Chondrocyte (in vitro differentiated cells): ENCODE measurements at places on chromosomes 5 and 9. TPM values are rescaled to one million over a fixed set of nuclear protein-coding genes. Genes with fewer than 3 reads are reported as not detected.

GRCh38 chr5:34656700-34657273, 659 bp downstream of the RAI14 start:
- H3K36me3 ChIP-seq = peaks cover 3% of the 10 kb centered on the region
- peak overlapping the region; percentile 94 for H3K4me3 ChIP-seq
- DNase-seq = peak; percentile 90
- peaks cover 76% of the 10 kb centered on the region for H3K4me1 ChIP-seq
- no peaks in the 10 kb centered on the region for H3K27me3 ChIP-seq

GRCh38 chr5:66307647-66308241, 163.6 kb downstream of the SREK1 start:
- H3K4me3 ChIP-seq = no peak overlapping the region
- H3K27ac ChIP-seq = no peak overlapping the region
- H3K4me1 ChIP-seq = peaks cover 6% of the 10 kb centered on the region
- peaks cover 1% of the 10 kb centered on the region for H3K36me3 ChIP-seq
- peaks cover 19% of the 10 kb centered on the region for H3K27me3 ChIP-seq

DNA sequence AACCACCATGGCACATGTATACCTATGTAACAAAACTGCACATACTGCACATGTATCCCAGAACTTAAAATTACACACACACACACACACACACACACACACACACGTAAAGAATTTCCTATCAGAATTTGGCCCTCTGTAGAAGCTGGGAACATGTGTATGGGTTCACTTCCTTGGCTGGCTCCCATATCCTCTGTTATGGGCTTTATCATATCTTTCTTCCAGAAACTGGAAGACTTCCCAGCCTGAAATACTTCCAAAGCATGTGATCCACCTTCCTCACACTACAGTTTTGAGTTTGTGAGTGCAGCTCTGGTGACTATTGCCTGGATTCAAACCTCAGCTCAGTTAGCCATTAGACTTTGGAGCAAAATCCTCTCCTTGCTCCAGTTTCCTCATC, 78.6 kb upstream of the GDNF start:
- H3K27ac ChIP-seq = no peak overlapping the region
- DNase-seq = no peak
- H3K36me3 ChIP-seq = peaks cover 2% of the 10 kb centered on the region
- H3K27me3 ChIP-seq = peaks cover 52% of the 10 kb centered on the region

DNA sequence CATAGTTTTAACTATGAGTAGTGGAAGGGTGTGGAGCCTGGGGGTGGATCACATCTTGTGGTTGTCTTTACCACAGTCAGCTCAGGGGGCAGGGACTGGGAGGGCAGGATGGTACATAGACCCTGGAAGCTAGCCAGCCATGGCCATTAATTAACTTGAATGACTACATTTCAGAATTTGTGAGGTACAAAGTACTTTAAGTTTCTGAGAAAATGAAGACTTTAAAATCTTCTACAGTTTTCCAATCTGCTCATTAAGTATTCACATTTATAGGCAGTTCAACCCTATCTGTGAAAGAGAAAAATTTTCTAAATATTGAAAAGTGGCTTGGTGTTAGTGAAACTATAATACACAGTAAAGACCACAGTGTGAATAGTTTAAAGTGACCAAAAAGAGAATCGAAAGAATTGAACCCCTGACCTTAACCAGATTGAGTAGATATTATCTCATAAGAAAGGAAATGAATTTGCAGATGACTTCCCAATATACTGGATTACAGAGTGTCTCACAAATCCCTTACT, 234.2 kb upstream of the MEF2C start:
- no peak overlapping the region for H3K27ac ChIP-seq
- DNase-seq = no peak
- H3K4me1 ChIP-seq = peaks cover 14% of the 10 kb centered on the region

GRCh38 chr5:136906545-136906944, 541.2 kb upstream of the TRPC7 start:
- no peaks in the 10 kb centered on the region for H3K36me3 ChIP-seq
- H3K27ac ChIP-seq = no peak overlapping the region
- H3K4me3 ChIP-seq = no peak overlapping the region
- H3K27me3 ChIP-seq = peaks cover 11% of the 10 kb centered on the region
- DNase-seq = no peak

GRCh38 chr9:136392538-136393449, 7.2 kb downstream of the SNAPC4 start:
- no peak overlapping the region for H3K27ac ChIP-seq
- no peak for DNase-seq
- H3K36me3 ChIP-seq = peaks cover 22% of the 10 kb centered on the region
- H3K27me3 ChIP-seq = no peaks in the 10 kb centered on the region

DNA sequence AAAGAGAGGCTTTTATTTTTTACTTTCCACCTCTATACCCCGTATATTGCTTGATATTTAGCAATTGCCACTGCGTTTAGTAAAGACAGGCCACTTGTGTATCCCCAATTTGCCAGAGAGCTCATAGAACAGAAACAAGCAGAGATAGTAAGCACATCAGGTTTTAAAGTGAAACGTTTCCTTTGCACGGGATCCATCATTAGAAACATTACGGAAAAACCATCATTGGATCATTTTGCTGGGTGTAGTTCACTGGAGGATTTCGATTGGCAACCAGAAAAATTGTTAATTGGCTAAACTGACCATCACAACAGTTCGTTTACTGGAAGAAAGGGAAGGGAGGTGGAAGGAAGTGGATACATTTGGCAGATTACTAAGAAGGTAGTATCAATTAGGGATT, 149.4 kb upstream of the STK32A start:
- H3K4me3 ChIP-seq = no peak overlapping the region
- no peak for DNase-seq
- no peaks in the 10 kb centered on the region for H3K4me1 ChIP-seq
- H3K36me3 ChIP-seq = no peaks in the 10 kb centered on the region
- H3K27me3 ChIP-seq = peaks cover 3% of the 10 kb centered on the region

DNA sequence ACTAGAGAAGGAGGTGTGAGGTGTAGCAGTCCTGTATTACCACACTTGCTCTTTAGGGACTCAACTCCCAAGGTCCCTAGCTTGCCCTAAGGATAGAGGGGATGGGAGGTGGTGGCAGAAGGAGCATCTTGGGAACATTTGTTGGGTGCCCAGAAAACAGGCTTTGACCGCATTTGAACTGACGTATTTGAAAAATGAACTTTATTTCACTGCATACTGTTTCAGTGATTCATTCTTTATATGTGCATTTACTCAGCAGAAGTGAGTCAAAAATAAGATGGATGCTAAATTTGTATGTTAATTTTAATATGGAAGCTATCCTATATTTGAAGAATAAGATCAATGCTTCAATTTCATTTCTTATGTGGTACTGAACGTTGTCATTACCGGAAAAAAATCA, 18.7 kb downstream of the DMRT3 start:
- H3K27me3 ChIP-seq = peaks cover 19% of the 10 kb centered on the region
- H3K4me3 ChIP-seq = no peak overlapping the region
- no peak overlapping the region for H3K27ac ChIP-seq
- no peaks in the 10 kb centered on the region for H3K4me1 ChIP-seq
- H3K36me3 ChIP-seq = no peaks in the 10 kb centered on the region
- no peak for DNase-seq

DNA sequence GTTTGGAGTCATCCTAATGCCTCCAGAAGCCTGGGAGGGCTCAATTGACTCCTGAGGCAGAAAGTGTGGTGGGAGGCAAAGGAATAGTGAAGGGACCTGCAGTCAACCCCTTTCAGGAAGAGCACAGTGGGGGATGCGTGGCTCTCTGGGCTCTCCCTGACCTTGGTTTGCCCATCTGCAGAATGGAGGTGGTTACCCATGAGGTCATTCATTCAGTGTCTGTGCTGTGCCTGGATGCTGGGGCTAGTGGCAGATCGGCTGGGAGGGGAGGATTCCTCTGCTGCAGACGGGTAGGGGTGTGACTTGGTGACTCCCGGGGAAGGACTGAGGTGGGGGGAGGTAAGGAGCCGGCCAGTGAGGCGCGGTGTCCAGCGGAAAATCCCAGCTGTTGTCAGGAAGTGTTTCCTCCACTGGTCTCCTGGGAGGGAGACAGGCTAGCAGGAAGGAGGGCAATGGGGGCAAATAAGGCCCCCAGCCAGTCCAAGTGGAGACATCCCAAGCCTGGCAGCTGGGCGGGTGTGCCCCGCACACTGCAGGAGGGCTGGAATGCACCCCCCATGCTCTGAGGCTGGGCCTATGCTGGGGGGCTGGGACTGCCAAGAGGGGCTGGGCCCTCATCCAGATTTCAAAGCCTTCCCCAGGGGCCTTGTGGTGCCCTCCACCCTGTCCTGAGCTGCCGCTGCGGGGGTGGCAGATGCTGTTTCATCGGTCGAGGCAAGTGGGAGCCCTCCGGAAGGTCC, 10.9 kb downstream of the CXXC5 start:
- DNase-seq = no peak
- peaks cover 93% of the 10 kb centered on the region for H3K4me1 ChIP-seq

DNA sequence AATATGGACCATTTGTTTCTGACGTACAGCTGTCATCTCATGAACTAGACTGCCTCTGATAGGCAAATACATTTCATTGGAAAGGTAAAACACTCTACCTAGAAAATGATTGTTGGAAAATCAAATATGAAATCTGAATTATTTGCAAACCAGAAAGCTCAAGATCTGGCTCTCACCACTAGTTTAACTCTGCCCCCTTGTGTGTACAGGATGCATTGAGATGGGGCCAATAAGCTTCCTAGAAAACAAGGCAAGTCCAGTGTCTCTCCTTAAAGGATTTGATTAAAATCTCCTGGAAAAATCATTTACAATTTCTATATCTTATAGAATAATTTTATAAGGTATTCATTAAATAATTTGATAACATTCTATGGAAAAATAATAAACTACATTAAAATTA, 311.9 kb upstream of the ANKH start:
- H3K27ac ChIP-seq = no peak overlapping the region
- H3K4me1 ChIP-seq = no peaks in the 10 kb centered on the region
- no peak for DNase-seq

GRCh38 chr9:114690308-114690707, 8.3 kb upstream of the TEX48 start:
- H3K4me1 ChIP-seq = peaks cover 25% of the 10 kb centered on the region
- H3K36me3 ChIP-seq = no peaks in the 10 kb centered on the region
- no peak overlapping the region for H3K4me3 ChIP-seq
- no peaks in the 10 kb centered on the region for H3K27me3 ChIP-seq
- DNase-seq = no peak

DNA sequence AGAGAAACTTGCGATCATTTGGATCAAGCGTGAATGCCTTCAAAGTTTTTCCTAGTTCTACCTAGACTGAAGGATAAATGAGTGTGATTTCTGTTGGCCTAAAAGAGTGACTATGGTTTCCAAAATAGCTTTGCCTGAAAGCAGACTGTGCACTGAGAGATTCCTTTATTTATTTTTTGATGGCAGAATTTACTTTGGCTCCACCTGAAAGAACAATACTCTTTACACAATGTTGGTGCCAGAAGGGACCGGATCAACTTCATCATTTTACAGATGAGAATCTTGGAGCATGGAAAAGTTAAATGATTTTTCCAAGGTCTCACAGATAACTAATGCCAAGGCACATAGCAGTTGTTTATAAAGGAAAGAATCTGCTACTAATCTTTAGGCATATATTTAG, 199.6 kb downstream of the KCTD16 start:
- no peak overlapping the region for H3K4me3 ChIP-seq
- H3K27me3 ChIP-seq = peaks cover 6% of the 10 kb centered on the region
- H3K27ac ChIP-seq = no peak overlapping the region
- H3K4me1 ChIP-seq = no peaks in the 10 kb centered on the region

- peak overlapping the region; percentile 97 for H3K4me3 ChIP-seq
- H3K27ac ChIP-seq = peak overlapping the region; percentile 99
- no peak for DNase-seq
- H3K36me3 ChIP-seq = peaks cover 24% of the 10 kb centered on the region
Measured at GRCh38 chr5:149549461-149550267, 1.6 kb downstream of the CSNK1A1 start.

GRCh38 chr5:72605632-72606031, 98.4 kb upstream of the ZNF366 start:
- H3K27ac ChIP-seq = no peak overlapping the region
- no peaks in the 10 kb centered on the region for H3K27me3 ChIP-seq
- no peak for DNase-seq
- H3K4me3 ChIP-seq = no peak overlapping the region
- peaks cover 8% of the 10 kb centered on the region for H3K4me1 ChIP-seq

GRCh38 chr5:89293810-89294209, 410.8 kb upstream of the MEF2C start:
- H3K4me3 ChIP-seq = no peak overlapping the region
- peaks cover 9% of the 10 kb centered on the region for H3K4me1 ChIP-seq
- no peaks in the 10 kb centered on the region for H3K36me3 ChIP-seq
- no peak for DNase-seq
- no peaks in the 10 kb centered on the region for H3K27me3 ChIP-seq
- H3K27ac ChIP-seq = no peak overlapping the region

- H3K4me3 ChIP-seq = peak overlapping the region; percentile 92
- H3K27ac ChIP-seq = peak overlapping the region; percentile 94
- DNase-seq = no peak
- H3K36me3 ChIP-seq = peaks cover 15% of the 10 kb centered on the region
Measured at GRCh38 chr5:64767959-64768357, 533 bp downstream of the SREK1IP1 start.

DNA sequence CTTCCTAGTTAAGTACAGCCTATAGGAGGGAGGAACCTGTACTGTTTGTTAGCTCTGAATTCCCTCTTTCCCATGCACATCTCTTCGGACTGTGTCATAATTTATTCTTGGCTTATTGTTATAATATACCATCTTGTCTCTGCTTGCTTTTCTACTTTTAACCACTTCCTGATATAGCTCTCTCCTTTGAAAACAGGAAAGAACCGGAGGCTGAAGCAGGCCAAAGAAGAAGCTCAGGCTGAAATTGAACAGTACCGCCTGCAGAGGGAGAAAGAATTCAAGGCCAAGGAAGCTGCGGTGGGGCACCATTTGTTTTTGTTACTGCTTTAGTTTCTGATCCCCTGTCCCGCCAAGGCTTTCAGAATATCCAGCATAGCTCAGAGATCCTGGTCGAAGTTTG, 4.8 kb downstream of the ATP6V1G1 start:
- no peaks in the 10 kb centered on the region for H3K27me3 ChIP-seq
- no peak for DNase-seq
- peaks cover 51% of the 10 kb centered on the region for H3K4me1 ChIP-seq
- peak overlapping the region; percentile 14 for H3K4me3 ChIP-seq
- peak overlapping the region; percentile 88 for H3K27ac ChIP-seq

SPATA9 gene
- total RNA-seq = 0.67 to 1.7 TPM (median 1.1 TPM) in 3 replicates

OR1J2 gene
- not detected in 3 replicates for total RNA-seq

DPH7 gene
- 25.8 to 33.9 TPM (median 27.9 TPM) in 3 replicates for total RNA-seq

IFNA21 gene
- not detected in 3 replicates for total RNA-seq

FNBP1 gene
- total RNA-seq = 49.4 to 61.2 TPM (median 58.7 TPM) in 3 replicates

OR1K1 gene
- not detected in 3 replicates for total RNA-seq

FOXD4L3 gene
- total RNA-seq = 0.41 TPM in 1 of 3 replicates, not detected in the others

CMBL gene
- 20.0 to 27.5 TPM (median 20.5 TPM) in 3 replicates for total RNA-seq
